ENCODE measurements at places on chromosomes 12 and 14.

GRCh38 chr14:86654558-86655184 lies 1124.7 kb downstream of the FLRT2 start:
- no peak for DNase-seq

- no peak for DNase-seq
Measured at GRCh38 chr14:64929014-64929359, 13.6 kb downstream of the GPX2 start.

DNA sequence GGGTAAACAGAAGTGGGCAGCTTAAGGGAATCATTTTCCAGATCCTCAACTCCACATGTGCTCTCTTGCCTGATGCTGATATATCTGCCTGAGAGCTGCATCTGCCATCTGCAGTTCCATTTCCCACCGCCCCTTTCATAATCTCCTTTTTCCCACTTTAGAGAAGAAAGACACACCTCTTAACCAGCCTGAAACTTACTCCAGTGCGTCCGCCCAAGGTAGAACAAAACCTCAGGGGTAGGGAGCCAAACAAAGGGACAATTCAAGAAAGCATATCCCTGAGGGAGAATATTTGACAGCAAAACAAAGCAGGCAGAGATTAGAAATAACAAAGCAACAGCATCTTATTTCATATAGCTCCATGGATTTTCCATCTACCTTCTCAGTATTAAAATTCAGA lies 4.3 kb downstream of the MDM1 start:
- DNase-seq = no peak

DNA sequence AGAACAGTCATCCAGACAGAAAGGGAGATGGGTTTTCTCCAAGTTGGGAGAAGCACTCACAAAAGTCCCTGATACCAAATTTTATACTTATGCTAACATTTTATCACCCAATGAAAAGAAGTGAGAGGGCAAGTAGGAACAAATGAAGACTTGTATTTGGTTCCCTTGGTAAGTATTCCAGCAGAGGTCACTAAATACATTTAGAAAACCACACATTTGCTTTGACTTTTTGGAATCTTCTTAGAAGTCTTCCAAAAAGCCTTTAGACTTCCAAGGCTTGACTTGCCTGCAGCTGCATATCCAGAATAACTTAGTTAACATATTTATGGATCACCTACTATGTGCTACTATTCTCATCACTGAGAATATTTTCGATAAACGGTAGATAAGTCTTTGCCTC lies 3.1 kb upstream of the GYS2 start:
- DNase-seq = no peak

DNA sequence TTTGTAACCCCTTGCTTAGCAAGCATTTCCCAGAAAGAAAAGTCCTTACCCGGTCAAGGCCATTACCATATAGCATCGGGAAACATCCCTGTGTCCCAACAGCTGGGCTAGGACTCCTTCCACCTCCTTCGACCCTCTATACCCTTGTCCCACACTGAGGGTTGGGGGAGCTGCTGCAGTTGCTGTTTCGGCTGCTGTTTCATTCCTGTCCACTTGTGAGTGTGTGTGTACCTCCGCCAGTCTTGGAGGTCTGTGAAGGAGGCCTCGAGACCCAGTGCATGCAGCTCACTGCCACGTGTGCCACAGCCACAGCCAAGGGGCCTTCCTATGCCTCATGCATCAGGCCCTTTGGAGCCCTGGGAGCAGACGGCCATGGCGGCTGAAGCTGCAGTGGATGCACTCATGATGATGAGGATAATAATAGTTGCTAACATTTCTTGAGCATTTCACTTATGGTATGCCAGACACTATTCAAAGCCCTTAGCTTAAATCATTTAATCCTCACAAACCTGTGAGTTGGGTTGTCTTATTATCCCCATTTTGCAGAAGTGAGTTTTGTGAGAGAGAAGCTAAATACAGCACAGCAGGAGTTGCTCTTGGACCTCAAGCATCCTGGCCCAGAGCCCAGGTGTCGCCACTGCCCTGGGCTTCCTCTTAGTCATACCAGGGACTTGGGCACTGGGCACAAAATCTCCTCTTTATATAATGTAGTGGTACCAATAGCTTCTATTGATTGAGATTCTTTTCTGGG lies 156.5 kb downstream of the PRKCH start:
- peak; percentile 72 for DNase-seq

DNA sequence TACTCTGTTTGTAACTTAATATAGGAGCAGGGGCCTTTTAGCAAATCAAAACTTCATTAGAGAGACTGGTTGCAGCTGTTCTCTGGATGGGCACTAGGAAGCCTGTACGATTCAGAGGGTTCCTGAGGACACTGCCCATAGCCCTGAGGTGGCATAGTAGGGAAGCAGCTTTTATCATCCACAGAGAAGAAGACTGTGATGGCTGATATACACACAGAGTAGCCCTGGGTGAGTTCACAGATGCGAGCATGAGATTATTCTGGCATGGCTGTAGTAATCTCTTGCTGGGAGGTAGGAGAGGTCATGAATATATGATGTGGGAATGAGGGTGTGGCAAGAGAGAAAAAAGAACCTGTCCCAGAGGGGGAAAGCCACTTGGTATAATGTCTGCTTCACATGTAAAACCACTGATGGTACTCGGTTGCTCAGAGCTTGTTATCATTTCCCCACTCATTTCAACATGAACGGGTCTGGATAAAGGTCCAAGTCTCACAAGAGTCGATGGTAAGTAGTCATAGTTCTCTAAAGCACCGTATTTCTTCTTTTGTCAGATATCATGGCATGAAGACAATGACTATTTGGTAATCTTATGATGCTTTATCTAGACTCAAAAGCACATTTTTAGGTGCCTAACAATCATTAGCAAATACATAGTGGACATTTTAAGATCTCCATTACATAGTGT lies 52.0 kb downstream of the PEBP1 start:
- DNase-seq = no peak

Measured in psoas muscle (tissue), 8 donors.